ENCODE measurements at places on chromosomes 5 and 9.
A peak's percentile ranks its signal among the peaks of the same experiment; 100 is the strongest.

DNA sequence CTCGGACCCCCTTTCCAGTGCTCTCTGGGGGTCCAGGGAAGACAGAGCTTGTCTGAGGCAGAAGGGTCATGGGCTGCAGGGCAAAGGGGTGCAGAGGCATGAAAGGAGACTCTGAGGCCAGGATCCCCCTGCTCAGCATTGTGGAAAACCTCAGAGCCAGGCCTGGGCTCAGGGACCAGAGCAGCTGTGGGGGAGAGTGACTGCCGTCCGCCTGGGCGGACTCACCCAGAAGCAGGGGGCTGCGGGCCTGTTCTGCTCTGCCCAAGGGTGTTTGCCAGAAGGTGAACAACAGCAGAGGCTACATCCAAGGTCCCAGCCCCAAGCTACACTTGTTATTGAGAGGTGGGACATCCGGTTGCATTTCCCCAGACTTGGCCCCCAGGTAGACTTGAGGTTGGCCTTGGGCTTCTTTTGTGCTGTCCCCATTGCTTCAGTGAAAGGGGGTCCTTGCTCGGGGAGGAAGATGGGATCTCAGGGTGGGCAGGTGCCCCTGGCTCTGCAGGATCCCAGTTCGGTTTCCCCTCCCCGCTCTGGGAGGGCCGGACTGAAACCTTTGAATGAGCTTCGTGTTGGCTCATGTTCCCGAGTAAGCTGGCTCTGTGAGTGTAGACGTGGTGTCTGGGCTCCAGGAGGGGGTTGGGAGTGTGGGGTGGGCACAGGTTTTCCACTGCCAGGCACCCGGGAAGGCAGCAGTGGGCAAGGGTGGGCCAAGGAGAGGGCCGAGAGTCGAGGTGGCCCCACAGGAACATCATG lies 92.1 kb downstream of the COL5A1 start:
- H3K4me1 ChIP-seq = no peaks in the 10 kb centered on the region
- no peaks in the 10 kb centered on the region for H3K27me3 ChIP-seq
- DNase-seq = no peak
- no peak overlapping the region for H3K27ac ChIP-seq
- no peak overlapping the region for H3K4me3 ChIP-seq

GRCh38 chr9:108463932-108464606 lies 391.7 kb downstream of the ACTL7B start:
- H3K27ac ChIP-seq = no peak overlapping the region
- H3K4me1 ChIP-seq = no peaks in the 10 kb centered on the region
- H3K4me3 ChIP-seq = no peak overlapping the region

DNA sequence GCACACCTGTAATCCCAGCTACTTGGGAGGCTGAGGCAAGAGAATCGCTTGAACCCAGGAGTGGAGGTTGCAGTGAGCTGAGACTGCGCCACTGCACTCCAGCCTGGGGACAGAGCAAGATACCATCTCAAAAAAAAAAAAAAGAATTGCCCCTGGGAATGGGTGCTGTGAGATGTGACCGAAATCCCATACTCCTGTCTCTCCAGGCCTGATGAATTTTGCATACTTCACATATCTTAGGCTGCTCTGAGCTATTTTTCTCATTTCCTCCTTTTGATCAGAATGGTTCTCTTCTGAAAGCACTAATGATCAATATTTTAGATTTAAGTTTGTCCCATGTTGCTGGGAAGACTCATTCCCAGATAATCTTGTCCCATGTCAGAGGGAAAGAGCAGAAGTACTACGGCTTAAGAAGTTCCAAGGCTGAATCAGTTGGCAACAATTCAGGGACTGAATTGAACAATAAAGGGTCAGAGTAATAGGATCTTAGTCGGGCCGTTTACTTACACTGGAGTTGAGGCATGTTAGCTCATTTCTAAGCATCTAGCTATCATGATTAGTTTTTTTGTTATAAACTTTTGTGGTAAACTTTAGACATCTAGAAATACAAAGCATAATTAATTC lies 44.2 kb upstream of the TENT2 start:
- H3K36me3 ChIP-seq = no peaks in the 10 kb centered on the region
- peaks cover 6% of the 10 kb centered on the region for H3K4me1 ChIP-seq
- DNase-seq = no peak
- H3K4me3 ChIP-seq = no peak overlapping the region

GRCh38 chr5:150660108-150660831 lies 781 bp upstream of the MYOZ3 start:
- no peak overlapping the region for H3K4me3 ChIP-seq
- H3K27ac ChIP-seq = no peak overlapping the region
- H3K27me3 ChIP-seq = peaks cover 30% of the 10 kb centered on the region
- H3K36me3 ChIP-seq = no peaks in the 10 kb centered on the region
- H3K4me1 ChIP-seq = peaks cover 10% of the 10 kb centered on the region

- no peak overlapping the region for H3K4me3 ChIP-seq
- H3K36me3 ChIP-seq = no peaks in the 10 kb centered on the region
- H3K27me3 ChIP-seq = no peaks in the 10 kb centered on the region
- DNase-seq = no peak
Measured at GRCh38 chr5:1919209-1919566, 36.5 kb upstream of the IRX4 start.

DNA sequence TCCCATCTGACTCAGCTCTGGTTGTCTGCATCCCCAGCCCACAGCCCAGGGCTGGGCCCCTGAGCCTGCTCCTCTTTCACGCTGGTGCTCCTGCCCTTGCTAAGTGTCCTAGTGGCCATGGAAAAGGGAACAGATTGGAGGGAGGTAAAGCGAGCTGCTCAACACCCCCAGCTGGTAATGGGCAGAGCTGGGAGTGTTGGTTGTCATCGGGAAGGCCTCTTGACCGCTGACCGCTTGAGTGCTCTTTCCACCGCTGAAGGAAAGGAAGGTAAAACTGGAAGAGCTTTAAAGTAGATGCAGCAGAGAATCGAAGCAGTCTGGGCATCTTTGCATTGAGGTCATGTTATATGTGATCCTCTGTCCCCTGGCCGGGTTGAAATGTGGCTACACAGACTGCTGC lies 60.2 kb downstream of the CRB2 start:
- no peak for DNase-seq
- peaks cover 2% of the 10 kb centered on the region for H3K4me1 ChIP-seq
- H3K36me3 ChIP-seq = no peaks in the 10 kb centered on the region
- no peaks in the 10 kb centered on the region for H3K27me3 ChIP-seq
- H3K27ac ChIP-seq = no peak overlapping the region
- no peak overlapping the region for H3K4me3 ChIP-seq

DNA sequence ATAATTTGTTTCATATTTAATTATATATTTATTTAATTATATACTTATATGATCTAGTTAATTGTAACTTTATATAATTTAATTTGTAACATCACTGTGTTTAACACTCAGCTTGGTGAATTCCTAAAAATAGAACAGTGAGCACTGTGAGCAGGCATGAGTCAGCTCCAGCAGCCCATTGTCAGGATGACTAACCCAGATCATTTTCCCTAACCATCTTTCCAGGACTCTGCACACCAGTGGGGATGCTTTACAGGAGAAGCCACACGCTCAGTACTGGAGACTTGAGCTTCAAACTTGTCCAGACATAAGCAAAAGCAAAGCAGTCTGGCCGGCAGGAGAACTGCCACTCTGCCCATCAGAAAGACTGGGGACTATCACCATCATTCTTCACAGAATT lies 446.2 kb upstream of the TRPC7 start:
- H3K4me3 ChIP-seq = no peak overlapping the region
- no peak for DNase-seq
- no peak overlapping the region for H3K27ac ChIP-seq
- peaks cover 2% of the 10 kb centered on the region for H3K4me1 ChIP-seq
- no peaks in the 10 kb centered on the region for H3K27me3 ChIP-seq
- no peaks in the 10 kb centered on the region for H3K36me3 ChIP-seq

DNA sequence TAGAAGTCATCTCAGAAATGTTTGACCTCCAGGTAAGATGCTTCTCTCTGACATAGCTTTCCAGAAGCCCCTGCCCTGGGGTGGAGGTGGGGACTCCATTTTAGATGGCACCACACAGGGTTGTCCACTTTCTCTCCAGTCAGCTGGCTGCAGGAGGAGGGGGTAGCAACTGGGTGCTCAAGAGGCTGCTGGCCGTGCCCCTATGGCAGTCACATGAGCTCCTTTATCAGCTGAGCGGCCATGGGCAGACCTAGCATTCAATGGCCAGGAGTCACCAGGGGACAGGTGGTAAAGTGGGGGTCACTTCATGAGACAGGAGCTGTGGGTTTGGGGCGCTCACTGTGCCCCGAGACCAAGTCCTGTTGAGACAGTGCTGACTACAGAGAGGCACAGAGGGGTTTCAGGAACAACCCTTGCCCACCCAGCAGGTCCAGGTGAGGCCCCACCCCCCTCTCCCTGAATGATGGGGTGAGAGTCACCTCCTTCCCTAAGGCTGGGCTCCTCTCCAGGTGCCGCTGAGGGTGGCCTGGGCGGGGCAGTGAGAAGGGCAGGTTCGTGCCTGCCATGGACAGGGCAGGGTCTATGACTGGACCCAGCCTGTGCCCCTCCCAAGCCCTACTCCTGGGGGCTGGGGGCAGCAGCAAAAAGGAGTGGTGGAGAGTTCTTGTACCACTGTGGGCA lies 642 bp downstream of the CSF2 start:
- H3K27me3 ChIP-seq = no peaks in the 10 kb centered on the region
- H3K36me3 ChIP-seq = peaks cover 33% of the 10 kb centered on the region
- H3K27ac ChIP-seq = peak overlapping the region; percentile 92
- DNase-seq = no peak
- peaks cover 83% of the 10 kb centered on the region for H3K4me1 ChIP-seq
- peak overlapping the region; percentile 80 for H3K4me3 ChIP-seq

GRCh38 chr9:125511789-125512660 lies 195.0 kb downstream of the MAPKAP1 start:
- H3K4me3 ChIP-seq = no peak overlapping the region
- H3K36me3 ChIP-seq = no peaks in the 10 kb centered on the region
- DNase-seq = no peak
- no peak overlapping the region for H3K27ac ChIP-seq
- peaks cover 13% of the 10 kb centered on the region for H3K4me1 ChIP-seq

Measured in activated CD4-positive, alpha-beta T cell treated with anti-CD3 and anti-CD28 coated beads, Interleukin-2, amount 10 ng/mL, durations not matched to agents 24 days and 14 days (primary cell).